Stimulated activated CD8-positive, alpha-beta memory T cell treated with anti-CD3 and anti-CD28 coated beads, Interleukin-4, amount 100 ng/mL, for 1 hour (primary cell): ENCODE measurements at places on chromosomes 16 and 17.

- DNase-seq: no peak
Measured at GRCh38 chr16:61313931-61314330, 722.3 kb downstream of the CDH8 start.

DNA sequence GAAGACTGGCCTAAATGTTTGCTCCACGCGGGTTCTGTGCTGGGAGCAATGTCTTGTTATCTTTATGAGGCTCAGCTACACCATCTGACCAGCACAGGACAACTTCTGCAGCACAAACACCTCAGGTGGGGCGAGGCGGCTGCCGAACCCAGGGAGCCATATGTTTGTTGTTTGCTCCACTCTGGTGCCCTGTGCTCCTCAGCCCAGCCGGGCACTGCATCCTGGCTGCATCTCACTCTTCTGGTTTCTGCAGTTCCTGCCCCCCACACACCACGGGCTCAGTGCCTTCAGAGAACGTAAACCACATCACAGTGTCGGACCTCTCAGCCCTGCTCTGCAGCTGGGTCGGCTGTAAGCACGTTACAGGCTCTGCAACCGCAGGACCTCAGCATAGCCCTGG lies 32.4 kb downstream of the MXRA7 start:
- DNase-seq: no peak

DNA sequence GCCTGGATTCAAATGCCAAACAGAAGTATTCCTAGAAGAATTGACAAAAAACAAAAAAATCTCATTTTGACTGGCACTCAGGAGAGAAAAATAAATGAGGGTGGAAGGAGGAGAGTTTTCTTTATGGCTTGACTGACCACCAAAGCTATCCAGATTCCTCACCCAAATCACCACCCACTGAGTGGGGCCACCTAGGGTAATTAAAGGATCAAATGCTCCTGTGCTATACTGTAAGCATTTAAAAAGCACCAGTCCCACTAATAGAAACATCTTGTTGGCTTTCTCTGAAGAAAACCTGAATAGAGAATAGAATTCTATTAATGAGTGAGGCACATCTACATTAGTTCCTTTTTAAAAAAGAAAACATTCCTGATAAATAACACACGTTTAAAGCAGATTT lies 163.3 kb downstream of the ANKFN1 start:
- no peak for DNase-seq

- no peak for DNase-seq
Measured at GRCh38 chr16:88317613-88317965, 65.2 kb upstream of the ZNF469 start.

GRCh38 chr16:14289692-14290340 lies 218.7 kb downstream of the MRTFB start:
- DNase-seq: no peak

GRCh38 chr17:63364387-63364786 lies 81.7 kb downstream of the CYB561 start:
- no peak for DNase-seq

- DNase-seq: no peak
Measured at GRCh38 chr17:40075201-40075941, 12.6 kb downstream of the THRA start.

GRCh38 chr16:76162046-76162445 lies 115.2 kb upstream of the CNTNAP4 start:
- no peak for DNase-seq

- no peak for DNase-seq
Measured at GRCh38 chr16:87317750-87318644, 805 bp upstream of the C16orf95 start.

- no peak for DNase-seq
Measured at GRCh38 chr16:12158428-12158827, 181.9 kb downstream of the SNX29 start.

GRCh38 chr17:2892305-2892971 lies 96.2 kb downstream of the RAP1GAP2 start:
- no peak for DNase-seq

GRCh38 chr17:48503747-48504146 lies 27.1 kb downstream of the HOXB1 start:
- DNase-seq: no peak

- DNase-seq: no peak
Measured at GRCh38 chr16:35744726-35745125, 2285.3 kb downstream of the TP53TG3F start.

DNA sequence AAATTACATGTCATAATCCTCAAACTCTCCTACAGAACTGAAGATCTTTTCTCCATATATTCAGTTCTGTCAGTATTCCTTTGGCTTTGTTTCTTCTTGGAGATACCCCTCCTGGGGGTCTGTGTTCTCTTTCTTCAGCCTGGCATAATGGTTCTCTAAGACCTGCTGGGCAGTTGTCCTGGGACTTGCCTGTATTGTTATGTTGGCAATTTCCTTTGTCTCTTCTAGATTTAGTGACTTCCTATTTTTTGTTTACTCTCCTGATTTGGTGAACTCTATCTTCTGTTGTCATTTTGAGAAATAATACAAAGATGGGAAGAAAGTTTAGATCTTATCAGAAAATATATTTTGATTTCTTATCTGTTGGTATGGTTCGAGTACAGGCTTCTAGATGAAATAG lies 127.8 kb downstream of the GOSR1 start:
- no peak for DNase-seq

GRCh38 chr17:52024300-52024870 lies 134.1 kb downstream of the CA10 start:
- no peak for DNase-seq

DNA sequence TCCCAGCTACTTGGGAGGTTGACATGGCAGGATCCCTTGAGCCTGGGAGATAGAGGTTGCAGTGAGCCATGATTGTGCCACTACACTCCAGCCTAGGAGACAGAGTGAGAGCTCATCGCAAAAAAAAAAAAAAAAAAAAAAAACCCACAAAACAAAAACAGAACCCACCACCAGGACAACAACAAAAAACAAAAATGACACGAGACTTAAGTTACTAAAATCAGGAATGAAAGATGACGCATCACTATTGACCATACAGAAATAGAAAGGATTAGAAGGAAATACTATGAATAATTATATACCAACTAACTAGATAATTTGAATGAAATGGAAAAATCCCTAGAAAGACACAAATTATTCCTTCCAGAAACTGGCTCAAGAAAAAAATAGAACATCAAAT lies 432.4 kb upstream of the PMFBP1 start:
- no peak for DNase-seq

GRCh38 chr16:78195797-78196196 lies 96.3 kb downstream of the WWOX start:
- no peak for DNase-seq

DNA sequence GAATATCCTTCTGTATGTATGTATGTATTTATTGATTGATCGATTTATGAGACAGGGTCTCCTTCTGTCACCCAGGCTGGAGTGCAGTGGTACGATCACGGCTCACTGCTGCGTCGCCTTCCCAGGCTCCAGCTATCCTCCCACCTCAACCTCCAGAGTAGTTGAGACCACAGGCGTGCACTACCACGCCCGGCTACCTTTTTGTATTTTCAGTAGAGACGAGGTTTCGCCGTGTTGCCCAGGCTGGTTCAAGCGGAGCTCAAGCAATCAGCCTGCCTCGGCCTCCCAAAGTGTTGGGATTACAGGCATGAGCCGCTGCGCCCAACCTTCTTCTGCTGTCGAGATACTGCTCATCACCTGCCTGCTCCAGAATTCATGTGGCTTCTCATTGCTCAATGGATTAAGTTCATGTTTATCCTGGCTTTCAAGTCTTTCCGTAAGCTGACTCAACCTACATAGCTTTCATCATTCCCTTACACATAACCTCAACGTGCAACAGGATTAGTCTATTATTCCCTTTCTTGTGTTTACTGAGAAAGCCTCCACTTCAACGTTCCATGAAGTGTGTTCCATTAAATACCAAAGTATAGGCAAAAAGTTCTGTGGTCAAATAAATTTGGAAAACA lies 13.6 kb downstream of the TAC4 start:
- DNase-seq: no peak

DNA sequence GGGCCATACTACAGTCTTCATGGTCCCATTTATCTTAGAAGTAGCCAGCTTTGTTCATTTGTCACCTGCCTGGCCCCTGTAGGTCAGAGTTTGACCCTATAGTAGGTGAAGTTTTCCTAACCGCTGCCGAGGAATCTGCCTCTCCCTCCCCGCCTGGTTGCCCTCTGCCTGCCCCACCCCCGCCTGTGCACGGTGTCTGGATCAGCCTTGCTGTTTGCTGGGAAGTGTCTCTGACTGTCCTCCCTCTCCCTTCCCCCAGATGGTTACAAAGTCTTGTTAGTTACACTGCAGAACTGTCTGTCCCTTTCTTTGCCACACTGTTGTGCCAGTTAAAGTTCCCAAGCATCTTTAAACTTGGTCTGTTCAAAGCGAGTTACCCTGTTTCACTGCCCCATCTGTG lies 5.7 kb downstream of the UBFD1 start:
- DNase-seq: no peak

DNA sequence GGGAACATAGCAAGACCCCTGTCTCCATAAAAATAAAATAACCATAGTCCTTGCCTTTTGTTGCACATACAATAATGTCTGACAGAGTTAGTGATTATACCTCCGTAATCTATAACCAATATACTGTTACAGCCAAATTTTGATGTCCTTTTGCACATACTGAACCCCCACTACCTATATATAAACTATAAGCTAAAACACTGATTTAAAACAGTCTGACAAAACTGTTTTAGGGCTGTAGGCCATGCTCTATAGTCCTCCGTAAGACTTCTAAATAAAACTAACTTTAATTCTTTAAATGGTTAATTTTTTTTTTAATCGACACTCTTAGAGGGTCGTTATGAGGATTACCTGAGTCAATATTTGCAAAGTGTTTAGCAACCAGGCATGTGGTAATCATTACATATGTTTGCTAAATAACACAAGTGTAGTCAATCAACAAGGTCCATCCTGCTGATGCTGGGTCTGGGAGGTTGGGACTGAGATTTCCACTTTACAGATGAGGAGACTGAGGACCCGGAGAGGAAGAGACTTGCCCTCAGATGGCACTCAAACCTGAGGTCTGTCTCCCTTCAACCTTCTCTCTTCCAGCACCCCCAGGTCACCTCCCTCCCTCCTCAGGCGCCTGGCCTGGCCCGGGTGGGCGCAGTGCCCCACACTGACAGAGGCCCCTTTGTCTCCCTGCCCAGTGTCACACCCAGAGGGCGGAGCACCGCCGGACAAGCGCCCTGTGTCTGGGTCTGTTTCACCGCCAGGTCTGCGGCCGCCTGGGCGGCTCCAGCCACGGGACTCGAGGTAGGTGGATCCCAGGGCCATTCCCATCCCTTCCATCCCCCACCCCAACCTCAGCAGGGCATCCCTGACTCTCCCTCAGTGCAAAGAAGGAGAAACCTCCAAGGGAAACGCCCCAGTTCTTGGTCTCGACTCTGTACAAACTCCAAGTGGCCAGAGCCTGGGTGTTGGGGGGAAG lies 10.3 kb downstream of the ZNF385C start:
- no peak for DNase-seq
